ENCODE measurements at places on chromosomes 2 and 18.

DNA sequence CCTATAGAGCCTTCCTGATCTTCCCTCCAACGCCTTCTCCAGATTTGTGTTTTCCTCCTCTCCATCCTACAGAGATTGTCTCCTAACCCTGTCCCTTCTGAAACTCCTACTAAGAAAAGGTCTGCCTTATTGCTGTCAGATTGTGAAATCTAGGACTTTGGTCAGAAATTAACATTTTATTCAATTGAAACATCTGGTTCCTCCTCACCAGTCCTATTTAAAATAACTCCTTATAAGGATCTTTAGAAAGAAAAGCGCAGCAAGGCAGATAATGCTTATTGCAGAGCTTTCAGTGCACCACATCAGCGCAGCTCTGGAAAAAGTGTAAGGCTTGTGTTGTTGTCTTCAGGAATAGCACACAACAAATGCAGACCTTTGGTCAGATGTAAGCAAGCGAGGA lies 477.8 kb upstream of the CHST9 start:
- no peak for DNase-seq

DNA sequence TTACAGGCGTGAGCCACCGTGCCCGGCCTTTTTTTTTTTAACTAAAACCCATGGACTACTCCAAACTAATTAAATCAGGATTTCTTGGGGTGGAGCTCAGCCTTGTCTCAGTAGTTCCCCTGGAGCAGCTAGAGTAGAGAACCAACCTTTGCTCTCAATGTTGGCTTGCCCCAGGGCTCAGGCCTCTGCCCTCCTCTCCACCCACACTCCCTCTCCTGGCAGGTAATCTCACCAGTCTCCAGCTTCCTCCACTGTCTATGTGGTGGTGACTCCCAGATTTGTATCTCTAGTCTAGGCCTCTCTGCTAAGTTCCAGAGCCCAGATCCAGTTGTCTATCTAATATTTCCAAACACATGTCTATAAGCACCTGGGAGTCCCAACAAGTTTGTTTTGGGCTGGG lies 9.6 kb upstream of the MTA3 start:
- DNase-seq: peak; percentile 73

GRCh38 chr2:151668737-151669136 lies 65.5 kb downstream of the NEB start:
- no peak for DNase-seq

GRCh38 chr2:196606516-196606915 lies 33.0 kb upstream of the CCDC150 start:
- DNase-seq: no peak

GRCh38 chr2:218679119-218679518 lies 7.2 kb downstream of the STK36 start:
- no peak for DNase-seq

- DNase-seq: no peak
Observed at GRCh38 chr2:62653582-62654422, 51.7 kb upstream of the EHBP1 start.

DNA sequence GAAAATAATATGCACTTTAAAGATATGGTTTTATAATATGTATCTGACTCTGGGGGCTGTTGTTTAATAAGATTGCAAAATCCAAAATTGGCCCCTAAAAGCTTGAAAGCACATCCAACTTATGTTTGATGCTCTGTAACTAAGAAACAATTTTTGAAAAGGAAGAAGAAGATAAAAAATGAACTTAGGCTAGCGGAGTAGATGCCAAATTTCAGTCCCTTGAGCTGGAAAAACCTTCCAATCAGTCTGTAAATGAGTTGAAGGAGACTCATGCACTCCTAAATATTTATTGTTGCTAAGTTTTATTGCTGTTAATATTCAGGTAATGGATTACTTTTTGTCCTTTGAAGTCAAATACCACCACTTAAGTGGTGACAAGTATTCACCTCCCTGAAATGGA lies 465.0 kb downstream of the ZEB2 start:
- DNase-seq: no peak

DNA sequence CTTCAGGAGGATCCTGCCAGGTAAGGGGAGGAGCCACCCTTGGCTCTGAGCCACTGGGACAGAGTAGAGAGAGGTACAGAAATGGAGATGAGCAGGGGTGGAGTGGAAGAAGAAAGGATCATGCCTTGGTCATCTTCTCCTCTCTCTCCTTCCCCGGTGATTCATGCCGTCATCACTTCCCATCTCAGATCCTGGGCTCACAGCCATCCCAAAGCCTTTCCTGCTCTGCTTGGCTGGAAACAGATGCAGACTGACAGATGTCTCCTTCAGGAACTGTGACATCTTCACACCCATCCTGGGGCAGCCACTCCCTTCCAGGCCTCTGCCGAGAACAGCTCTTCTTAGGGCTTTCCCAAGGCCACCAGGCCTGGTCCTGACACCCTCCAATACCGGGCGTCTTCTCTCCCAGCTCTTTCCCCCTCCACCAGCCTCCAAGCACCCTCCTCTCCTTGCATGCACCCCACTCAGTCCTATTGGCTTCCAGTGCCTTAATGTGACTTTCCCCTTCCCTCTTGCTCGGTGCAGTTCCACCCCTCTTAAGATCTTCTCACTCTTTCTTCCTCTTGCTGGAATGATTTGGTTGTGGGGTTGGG lies 58.3 kb upstream of the TNP1 start:
- no peak for DNase-seq

- DNase-seq: no peak
Observed at GRCh38 chr2:214631406-214631805, 178.1 kb downstream of the BARD1 start.

- DNase-seq: no peak
Observed at GRCh38 chr2:32068-32467, 14.2 kb downstream of the FAM110C start.

GRCh38 chr18:30676053-30676480 lies 366.5 kb downstream of the DSC3 start:
- DNase-seq: no peak

GRCh38 chr2:148875387-148876051 lies 492 bp downstream of the KIF5C start:
- peak; percentile 27 for DNase-seq

DNA sequence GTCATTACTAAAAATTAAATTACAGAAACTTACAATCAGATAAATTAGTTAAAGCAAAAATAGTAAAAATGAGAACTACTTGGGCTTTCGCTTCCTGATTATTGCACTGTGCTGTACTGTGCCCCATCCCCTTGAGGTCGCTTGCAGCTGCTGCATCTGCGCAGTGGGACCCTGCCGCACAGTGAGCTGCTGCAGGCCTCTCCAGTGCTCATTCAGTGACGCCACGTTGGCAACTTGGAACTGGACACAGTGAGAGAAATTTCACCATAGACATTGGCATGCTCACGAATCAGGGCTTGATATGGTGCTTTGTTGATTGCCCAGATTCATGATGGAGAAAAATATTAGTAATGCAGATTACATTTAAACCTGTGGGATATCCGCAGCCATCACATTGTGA lies 290.8 kb upstream of the MYT1L start:
- DNase-seq: no peak

DNA sequence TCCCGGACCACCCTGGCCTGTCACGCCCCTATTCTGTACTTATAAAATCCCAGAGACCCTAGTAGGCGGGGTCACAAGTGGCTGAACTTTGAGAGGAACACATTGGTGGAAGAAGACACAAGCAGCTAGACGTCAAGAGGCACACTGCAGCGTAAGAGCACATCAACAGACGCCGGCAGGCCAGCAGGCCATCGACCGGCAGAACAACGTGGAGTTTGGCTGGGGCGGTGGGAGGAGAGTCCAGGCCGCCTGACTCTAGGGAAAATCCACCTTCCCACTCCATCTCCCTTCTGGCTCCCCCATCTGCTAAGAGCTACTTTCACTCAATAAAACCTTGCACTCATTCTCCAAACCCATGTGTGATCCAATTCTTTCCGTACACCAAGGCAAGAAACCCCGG lies 601.8 kb upstream of the CDH2 start:
- no peak for DNase-seq

DNA sequence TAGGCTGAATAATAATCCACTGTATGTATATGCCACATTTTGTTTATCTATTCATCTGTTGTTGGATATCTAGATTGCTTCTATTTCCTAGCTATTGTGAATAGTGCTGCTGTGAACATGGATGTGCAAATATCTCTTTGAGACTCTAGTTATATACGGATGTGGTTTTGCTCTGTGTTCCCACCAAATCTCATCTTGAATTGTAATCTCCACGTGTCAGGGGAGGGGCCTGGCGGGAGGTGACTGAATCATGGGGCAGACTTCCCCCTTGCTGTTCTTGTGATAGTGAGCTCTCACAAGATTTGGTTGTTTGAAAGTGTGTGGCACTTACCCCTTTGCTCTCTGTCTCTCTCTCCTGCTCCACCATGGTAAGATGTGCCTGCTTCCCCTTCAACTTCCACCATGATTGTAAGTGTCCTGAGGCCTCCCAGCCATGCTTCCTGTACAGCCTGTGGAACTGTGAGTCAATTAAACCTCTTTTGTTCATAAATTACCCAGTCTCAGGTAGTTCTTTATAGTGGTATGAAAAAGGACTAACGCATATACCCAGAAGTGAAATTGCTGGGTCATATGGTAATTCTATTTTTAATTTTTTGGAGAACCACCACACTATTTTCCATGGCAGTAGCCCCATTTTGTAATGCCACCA lies 86.1 kb upstream of the UPP2 start:
- no peak for DNase-seq

DNA sequence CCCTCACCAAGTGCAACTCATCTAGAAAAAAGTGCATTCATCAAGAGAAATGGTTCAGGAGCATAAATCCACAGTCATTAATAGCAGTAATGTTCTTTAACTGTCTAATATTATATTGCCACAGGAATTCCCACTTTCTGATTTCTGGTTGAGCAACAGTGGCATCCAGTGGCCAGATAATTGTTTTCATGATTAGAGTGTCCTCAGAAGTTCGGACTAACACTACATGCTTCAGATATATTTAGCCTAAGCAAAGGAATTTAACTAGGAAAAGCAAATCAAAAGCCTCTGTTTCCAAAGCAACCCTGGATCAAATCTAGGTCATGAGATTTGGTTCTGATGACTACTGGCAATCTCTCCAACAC lies 9.8 kb upstream of the ERBB4 start:
- no peak for DNase-seq

DNA sequence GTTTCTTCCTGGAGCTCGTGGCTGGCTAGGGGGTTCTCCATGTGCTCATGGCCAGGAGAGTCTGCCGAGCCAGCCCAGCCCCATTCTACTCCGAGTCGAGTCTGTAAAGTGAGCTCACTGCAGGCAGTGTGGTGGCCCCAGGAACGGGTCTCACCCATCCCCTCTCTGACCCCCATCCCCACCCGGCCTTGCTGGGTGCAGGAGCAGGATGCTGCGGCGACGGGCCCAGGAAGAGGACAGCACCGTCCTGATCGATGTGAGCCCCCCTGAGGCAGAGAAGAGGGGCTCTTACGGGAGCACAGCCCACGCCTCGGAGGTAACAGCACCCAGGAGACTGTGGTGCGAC lies 1.4 kb downstream of the ANO7 start:
- DNase-seq: no peak

DNA sequence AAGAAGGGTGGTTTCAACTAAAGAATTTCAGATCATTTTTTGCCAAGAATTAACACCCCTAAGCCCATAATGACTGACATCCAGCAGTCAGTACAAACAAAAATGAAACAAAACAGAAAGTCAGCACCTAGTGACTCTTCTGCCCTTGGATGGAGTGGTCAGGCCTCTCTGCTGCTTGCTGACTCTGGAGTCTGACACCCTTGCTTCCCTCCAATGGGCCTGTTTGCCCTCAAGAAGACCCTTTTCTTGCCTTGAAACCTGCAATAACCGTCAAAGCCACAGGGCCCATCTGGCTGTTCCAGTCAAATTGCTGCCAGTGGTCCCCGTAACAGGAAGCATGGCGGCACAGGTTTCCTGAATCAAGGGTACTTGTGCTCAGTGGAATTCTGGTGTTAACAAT lies 27.2 kb upstream of the CYTIP start:
- DNase-seq: peak; percentile 18

DNA sequence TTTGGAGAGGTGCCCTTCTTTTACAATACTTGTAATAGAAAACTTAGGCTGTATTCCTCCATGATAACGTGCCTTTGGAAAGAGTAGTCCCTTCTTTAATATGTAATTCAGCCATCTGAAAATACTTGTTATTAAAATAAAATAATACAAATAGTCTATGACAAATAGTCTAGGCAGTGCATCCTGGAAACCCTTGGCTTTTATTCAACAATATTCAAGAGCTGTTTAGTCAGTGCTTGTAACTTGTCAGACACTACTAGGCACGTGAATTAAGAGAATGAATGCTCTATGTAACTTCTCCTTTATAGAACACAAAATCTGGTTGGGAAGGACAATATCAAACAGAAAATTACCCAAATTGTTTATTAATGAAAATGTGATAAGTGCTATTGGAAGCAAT lies 388.2 kb downstream of the MTX2 start:
- no peak for DNase-seq

DNA sequence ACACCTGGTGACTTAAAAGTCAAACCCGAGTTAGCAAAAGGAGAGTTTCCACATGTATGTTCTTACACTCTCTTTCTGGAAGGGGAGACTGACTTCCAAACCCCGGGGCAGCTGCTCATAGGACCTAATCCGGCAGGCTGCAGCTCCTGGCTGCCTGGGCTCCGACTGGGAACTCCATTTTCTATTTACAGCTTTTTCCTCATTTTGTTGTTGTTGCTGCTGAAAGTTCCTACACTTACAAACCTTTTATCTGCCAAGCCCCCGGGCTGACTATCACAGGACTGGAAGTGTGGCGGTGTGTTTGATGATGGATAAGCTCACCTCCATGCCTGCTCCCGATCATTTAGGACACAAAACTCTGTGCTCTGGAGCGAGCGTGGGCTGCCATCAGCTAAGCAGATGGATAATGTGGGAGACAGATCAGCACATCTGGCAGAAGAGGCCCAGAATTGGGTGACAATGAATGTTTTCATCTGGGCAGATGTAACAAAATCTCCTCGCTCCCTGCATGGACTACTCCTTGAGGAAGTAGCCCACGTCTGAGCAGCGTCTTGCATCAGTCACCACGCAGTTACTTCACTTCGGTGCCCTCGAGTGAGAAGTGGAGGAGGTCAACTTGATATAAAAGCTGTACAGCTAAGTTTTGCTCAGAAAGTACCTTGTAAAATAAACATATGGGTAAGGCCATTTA lies 114.4 kb upstream of the COPS8 start:
- no peak for DNase-seq
